ENCODE measurements at places on chromosomes 2 and 18. TPM values are rescaled to one million over a fixed set of nuclear protein-coding genes. Genes with fewer than 3 reads are reported as not detected.

MERTK gene
- total RNA-seq: 12.3 TPM

MATN3 gene
- 8.9 TPM for total RNA-seq

ANKRD39 gene
- total RNA-seq: 14.9 TPM

SLC25A52 gene
- 0.23 TPM for total RNA-seq

GKN2 gene
- 0.36 TPM for total RNA-seq

MAP2 gene
- 2.1 TPM for total RNA-seq

DNA sequence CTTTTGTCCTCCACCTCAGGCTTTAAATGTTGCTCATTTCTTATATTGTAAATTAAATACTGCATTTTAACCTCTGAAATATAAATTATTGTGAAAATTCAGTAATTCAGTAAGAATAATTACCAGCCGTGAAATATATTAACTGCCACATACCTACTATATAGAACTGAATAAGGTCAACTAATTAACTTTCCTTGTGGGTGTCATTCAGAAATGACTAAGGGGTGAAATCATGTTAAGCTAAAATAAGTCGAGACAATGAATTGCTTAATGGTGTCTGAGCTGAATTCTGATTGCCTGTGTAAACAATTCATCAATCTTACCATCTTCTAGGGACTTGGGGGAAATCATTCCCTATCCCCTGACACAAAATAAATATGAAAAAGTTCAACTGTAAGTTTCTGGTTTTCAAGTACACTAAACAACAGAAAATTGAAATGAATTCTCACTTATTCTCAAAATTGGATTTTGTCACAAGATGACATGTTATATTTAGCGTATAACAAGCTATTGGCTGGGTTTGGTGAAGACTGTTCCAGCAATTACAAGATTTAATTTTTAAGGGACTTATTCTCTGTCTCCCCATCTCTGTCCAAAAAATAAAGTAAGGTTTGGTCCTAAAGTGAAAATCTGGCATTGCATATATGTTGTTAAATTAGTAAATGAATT, 255.1 kb downstream of the METTL4 start:
- no peak for DNase-seq

DNA sequence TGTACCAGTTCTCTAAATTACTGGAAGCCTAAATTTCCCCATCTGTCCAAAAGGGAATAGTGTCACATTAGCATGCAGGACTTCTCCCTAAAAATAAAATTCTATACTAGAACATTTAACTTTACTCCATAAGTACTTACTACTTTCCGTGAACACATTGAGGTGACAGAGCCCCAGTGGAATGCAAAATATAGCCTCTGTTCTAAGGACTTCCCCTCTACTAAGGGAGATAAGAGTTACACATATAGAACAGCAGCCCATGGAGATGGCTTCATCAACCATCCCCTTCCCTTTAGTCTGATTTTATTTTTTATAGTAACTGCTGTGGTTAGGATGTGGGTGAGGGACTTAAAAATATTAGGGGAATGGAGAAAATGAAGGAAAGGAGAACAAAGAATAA, 68.9 kb upstream of the STPG4 start:
- DNase-seq: no peak

- no peak for DNase-seq
These were observed 120.9 kb downstream of the CNTNAP5 start for GRCh38 chr2:124145982-124146381.

- DNase-seq: no peak
These were observed 545.3 kb downstream of the TSN start for GRCh38 chr2:122300758-122301157.

GRCh38 chr2:207283356-207283755, 117.6 kb upstream of the KLF7 start:
- DNase-seq: no peak

- no peak for DNase-seq
These were observed 21.6 kb upstream of the ARHGEF4 start for GRCh38 chr2:130814931-130815680.

DNA sequence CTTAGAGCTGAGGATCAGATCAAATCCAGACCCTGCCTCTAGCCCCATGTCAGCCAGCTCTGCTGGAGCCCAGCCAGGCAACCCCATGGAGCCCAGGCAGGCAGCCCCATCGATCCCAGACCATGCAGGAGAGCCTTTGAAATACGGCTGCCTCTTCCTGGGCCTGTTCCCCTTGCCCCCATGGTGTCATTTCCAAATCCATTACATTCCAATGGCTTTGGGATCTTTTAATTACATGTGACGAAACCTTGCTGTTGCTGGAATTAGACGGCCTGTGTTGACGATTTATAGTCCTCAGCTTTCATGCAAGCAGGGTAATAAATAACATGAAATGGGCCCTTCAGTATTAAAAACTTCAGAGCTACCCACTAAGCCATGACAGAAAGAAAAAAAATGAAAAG, 75.8 kb upstream of the SLC14A2 start:
- DNase-seq: no peak

DNA sequence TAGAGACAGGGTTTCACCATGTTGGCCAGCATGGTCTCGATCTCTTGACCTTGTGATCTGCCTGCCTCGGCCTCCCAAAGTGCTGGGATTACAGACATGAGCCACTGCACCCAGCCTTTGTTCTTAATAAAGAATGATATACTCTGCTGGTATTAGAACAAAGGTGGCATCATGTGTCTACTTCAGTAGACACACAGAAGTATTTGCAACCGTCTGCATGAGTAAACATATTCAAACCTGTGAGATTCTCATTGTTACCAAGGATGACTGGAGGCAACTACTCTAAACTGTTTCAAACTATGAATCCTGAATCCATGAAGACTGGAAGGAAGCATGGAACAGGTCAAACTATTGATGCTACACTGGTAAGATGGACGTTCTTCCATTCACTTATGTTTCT, 32.1 kb downstream of the MBD2 start:
- DNase-seq: no peak

- DNase-seq: no peak
These were observed 274.1 kb upstream of the MC4R start for GRCh38 chr18:60646725-60647124.

- DNase-seq: no peak
These were observed 91.6 kb downstream of the ITGB1BP1 start for GRCh38 chr2:9331704-9332103.

DNA sequence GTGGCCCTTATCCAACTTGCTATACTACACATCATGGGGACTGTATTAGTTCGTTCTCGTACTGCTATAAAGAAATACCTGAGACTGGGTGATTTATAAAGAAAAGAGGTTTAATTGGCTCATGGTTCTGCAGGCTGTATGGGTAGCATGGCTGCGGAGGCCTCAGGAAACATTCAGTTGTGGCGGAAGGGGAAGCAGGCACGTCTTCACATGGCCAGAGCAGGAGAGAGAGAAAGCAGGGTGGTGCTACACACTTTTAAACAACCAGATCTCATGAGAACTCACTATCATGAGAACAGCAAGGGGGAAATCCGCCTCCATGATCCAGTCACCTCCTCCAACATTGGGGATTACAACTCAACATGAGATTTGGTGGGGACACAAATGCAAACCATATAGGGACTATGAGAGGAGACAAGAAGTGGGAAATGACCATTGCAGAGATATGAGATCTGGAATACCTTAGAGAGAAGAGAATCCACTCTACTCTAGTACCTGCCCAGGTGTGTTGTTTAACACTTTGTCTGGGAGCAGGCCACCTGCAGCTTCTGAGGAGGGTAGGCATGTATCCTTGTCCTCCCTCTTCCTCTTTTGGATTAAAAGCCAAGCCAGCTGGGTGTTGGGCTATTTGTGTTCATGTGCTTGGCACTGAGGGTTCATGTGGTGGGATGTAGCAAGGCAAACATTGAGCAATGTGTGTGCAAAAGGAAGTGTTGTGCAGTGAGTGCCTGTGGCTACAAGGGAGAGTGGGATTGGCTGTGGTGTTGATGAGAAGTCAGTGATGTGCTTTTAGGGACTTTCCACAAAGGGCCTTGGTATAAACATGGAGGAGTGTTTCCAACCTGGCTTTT, 22.8 kb downstream of the TTLL4 start:
- no peak for DNase-seq

DNA sequence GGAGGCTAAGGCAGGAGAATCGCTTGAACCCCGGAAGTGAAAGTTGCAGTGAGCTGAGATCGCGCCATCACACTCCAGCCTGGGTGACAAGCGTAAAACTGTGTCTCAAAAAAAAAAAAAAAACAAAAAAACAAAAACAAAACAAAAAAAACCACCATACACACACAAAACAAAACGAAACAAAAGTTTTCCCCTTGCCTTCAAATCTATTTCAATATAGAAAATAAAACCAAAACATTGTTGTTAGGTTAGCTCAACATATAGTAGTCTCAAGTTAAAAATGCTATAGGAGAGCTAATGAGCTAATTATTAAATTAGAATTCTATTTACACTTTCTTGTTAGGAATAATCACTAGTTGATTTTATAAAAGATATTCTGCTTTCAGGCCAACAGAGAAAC, 43.3 kb downstream of the FBXO11 start:
- DNase-seq: no peak

GRCh38 chr18:5107988-5108387, 89.1 kb downstream of the AKAIN1 start:
- peak; percentile 19 for DNase-seq

GRCh38 chr2:138432971-138433370, 68.6 kb upstream of the SPOPL start:
- DNase-seq: no peak

DNA sequence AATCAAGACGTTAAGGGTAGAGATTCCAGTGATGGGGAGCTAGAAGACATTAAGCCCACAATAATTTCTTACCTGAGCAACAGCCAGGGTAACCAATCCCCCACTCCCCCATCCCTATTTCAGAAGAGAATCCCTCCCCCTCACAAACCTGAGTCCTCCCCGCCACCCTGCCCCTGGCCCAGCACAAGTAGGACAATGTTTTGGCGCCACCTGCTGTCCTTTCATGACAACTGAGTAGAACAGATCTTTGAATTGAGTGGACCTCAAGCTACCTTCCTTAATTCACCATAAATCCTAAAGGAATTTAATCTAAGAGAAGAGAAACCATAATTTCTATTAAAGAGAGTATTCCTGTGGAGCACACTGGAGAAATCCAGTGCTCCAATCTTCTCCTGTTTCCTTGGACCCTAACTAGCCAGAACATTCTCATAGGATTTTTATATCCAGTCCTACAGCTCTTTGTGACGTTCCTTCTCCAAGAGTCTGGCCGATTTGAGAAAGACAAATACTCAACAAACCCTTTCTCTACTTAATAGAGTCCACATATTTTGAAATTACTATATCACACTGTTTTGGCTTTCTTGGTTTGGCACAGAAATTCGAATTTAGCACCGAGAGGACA, 41.1 kb downstream of the NHEJ1 start:
- peak; percentile 64 for DNase-seq

- DNase-seq: no peak
These were observed 15.9 kb upstream of the CHAC2 start for GRCh38 chr2:53751728-53752127.

- DNase-seq: no peak
These were observed 169.2 kb upstream of the FHL2 start for GRCh38 chr2:105567996-105568494.

- DNase-seq: no peak
These were observed 412.9 kb downstream of the TMEM182 start for GRCh38 chr2:103174711-103175110.
